ENCODE measurements at places on chromosomes 12 and 14.

GRCh38 chr14:61365667-61366212, 44.4 kb downstream of the PRKCH start:
- DNase-seq: no peak

DNA sequence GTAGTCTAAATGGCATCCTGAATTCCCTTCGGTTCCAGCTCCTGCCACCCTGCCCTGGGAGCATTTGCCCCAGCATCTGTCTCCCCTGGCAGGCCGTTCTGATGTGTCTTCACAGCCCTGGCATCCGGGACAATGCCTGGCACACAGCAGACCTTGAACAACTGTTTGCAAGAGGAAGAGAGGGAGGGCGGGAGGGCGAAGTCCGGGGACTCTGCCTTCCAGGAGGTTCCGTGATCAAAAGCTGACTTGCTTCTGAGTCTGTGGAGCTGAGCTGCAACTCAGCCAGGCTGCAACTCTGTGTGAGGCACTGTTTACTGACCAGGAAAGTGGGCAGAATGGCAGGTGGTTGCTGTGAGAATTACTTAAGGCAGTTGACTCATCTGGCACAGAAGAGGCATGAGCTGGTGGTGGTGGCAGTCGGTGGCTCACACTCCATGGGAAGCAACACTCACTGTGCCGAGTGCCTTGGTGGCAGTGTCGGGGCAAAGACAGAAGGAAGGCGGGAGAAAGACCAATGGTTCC, 61.1 kb upstream of the DLK1 start:
- DNase-seq: no peak

DNA sequence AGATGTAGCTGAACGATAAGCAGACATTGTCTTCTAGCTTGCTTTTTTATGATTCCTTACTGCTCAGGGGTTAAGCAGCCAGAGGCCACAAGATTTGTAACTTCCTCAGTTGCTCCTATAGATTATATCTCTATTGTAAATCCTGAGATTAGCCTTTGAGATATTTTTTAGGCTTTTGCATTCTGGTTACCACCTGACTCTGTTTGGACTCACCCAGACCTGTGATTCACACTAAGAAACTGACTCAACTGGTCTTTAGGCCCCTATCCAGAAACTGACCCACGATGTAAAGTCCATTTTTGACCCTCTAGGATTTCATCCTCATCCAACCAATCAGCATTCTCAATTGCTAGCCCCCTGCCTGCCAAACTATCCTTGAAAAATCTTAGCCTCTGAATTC, 194.4 kb downstream of the RASSF9 start:
- no peak for DNase-seq

DNA sequence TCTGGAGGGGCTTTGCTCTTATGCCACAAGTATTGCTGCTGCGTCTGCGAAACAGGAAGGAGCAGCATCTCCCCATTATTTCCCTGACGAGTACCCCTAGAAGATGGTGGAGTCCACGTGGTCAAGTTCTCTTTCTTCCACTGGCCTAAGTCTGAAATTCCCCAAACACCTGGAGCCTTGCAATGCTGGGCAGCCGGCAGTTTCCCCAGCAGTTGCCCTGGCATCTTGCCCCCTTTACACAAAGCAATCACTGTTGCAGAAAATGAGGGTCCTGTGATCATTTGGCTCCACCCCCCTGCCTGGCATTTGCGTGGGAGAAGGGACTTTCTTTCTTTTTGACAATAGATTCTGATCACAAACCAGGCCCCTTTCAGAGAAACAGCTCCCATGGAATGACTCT, 56.9 kb downstream of the FOS start:
- DNase-seq: no peak

GRCh38 chr14:71591231-71591630, 341.0 kb upstream of the RGS6 start:
- no peak for DNase-seq

- no peak for DNase-seq
These were observed 13.6 kb upstream of the ACVR1B start for GRCh38 chr12:51937926-51938325.

- no peak for DNase-seq
These were observed 65.0 kb downstream of the SERPINA3 start for GRCh38 chr14:94677213-94677612.

GRCh38 chr14:102523569-102524450, 14.2 kb upstream of the ANKRD9 start:
- no peak for DNase-seq

DNA sequence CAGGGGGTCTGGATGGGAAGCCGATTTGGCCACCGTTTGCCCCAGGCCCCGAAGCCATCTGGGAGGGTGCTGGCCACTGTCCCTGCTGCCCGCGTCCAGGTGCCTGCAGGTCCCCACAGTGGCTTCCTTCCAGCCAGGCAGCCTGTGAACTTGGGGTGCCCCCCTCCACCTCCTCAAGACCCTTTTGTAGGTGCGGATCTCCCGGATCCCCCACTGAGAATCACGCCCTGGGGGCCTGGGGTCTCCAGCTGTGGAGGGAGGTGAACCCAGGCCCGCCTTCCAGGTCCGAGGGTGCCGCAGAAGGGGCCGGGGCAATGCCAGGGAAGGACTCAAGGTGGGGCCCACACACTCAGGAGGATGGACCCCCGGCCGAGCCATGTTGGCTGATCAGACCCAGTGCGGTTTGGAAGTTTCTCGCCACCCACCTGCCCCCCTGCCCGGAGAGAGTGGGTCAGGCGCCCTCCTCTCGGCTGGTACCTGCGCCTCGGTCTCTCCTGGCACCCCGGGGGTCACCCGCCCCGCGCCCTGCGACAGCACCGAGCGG, 1.7 kb downstream of the MMP17 start:
- no peak for DNase-seq

- no peak for DNase-seq
These were observed 13.1 kb downstream of the TEDC1 start for GRCh38 chr14:105503935-105504692.

GRCh38 chr12:117037289-117038022, 61.8 kb downstream of the TESC start:
- no peak for DNase-seq

GRCh38 chr12:47547077-47547476, 158.8 kb downstream of the RPAP3 start:
- DNase-seq: no peak

GRCh38 chr14:97268097-97268496, 470.9 kb downstream of the VRK1 start:
- DNase-seq: no peak

DNA sequence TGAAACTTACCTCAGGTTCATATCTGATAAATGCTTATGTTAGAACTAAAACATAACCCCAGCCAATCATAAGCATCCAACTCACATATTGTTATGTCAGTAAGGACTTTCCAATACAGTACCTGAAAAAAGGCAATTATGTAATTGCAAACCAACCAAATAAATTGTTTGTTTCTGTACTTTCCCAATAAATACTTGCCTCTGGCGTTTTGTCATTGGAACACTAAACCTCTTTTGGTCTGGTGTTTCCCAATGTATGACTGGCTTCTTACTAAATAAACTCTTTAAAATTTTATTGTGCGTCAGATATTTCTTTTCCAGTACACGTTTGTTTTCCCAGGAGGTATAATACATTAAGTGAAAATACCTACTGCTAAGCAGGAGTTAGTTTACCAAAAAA, 6.7 kb upstream of the PTPRB start:
- DNase-seq: no peak

DNA sequence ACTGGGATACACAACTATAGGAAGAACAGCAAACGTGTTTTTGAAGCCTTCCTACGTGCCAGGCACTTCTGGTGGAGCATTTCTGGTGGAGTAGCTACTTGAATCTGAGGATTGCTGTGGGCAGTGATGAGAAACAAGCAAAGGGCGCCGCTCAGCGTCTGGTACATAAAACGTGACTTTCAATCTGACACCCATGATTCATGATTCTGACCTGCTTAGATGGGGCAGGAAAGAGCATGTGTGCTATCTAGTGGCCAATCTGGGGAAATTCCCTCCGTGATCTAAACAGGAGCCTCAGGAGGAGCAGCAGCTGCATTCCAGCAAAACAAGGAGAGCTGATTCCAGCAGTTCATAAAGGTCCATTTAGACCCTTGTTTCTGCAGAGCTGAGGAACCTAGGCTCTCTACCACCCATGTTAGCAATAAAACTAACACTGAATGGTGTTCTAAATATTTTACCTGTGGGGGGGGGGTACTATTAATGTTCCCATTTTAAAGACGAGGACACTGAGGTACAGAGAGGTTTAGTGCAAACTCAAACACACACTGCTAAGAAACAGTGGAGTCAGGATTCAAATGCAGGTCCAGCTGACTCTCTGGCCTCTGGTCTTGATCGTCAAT, 37.8 kb downstream of the PAH start:
- peak; percentile 22 for DNase-seq

GRCh38 chr14:29039171-29039570, 272.6 kb downstream of the FOXG1 start:
- DNase-seq: no peak
